ENCODE measurements at places on chromosomes 3 and 15.

DNA sequence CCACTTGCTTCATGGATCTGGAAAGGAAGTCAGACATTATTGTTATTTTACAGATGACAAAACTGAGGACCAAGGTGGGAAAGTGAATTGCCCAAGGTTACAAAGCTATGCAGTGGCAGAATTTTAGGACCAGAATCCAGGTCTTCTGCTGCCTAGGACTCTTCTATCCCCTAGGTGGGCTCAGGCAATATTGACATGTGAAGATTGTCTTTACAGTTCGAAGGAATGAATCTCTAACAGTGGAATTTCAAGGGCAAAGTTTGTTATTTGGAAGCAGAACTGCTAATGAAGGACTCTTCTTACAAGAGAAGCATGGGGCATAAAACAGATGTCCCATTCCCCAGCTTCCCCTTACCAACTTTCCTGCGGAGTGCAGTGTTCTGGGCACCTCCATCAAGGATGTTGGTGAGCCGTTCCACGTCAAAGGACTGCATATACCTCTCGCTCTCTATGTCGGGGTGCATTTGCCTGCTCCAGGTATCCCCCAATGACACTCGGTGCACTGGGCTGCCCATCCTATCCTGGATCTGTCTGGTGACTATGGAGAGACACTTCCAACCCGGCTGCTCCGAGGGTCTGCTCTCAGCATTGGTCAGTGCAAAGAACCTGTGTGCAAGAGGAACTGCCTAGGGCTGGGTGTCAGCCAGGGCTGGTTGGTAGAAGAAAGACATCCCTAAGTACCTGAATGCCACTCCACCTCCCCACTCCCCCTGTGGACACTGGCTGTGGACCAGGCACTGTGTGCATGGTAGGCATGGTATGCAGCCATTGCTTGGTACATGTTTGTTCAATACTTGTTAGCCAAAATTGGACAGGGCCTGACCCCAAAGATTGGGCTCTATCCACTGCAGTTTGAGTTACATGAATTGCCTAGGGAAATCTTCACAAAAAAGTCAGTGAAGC is 2.1 kb downstream of the ACOX2 start:
- no peak for DNase-seq

DNA sequence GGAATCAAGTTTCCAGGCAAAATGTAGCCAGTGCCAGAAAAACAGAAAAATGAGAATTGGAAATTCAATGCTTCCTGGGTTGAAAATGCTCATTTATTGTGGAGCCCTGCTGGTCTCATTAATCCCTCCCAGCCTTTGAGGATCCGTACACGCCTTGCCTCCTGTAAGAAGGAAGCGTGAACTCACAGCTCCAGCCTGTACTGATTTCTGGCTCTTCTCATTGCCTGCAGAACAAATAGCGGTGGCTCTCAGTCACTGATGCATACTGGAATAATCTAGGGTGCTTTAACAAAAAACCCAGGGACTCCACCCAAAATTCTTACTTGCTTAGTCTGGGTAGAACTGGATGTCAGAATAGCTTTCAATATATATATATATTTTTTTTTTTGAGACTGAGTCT is 29.3 kb upstream of the SLC24A5 start:
- no peak for DNase-seq

DNA sequence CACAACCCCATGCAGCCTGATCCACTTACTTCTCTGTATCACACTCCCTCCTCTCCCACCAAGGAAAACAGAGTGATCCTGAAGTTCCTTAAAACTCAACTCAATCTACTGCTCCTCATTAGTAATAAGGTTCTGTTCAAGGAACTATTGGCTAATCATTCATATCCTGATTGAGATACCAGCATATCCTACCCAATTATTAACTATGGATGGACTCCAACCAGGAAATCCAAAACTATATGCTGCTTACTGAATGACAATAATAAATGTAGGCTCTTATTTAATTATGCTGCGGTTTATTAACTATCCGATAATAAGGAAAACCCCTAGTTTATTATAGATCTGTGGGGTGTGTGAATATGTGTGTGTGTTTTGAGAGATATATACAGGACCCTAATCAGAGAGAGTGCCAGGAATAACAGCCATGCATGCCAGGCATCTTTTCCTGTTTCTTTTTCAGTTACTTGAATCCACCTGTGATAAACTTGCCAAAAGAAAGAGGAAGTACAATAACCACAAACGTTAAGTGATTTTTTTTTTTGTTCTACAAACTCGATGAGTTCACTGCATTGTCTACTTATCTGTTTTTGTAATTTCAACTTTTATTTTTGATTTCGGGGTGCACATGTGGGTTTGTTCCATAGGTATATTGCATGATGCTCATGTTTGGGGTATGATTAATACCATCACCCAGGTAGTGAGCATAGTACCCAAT is 1031.7 kb upstream of the CFAP20DC start:
- DNase-seq = no peak

DNA sequence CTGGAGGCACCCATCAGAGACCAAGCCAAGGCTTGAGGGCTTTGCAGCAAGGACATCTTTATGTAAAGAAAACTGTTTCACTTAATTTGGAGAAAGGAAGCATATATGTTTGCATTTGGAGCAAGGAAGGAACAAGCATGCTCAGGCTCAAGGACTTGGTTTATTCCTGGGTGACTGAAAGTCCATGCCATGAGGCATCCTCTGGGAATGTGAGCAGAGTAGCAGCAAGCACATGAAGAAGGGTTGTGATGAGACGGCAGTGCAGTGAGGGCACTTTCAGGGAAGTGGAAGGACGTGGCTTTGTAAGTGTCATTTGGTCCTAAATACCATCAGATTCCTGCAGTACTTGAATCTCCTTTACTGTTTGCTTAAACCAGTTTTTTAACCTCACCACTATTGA is 26.8 kb downstream of the POLG start:
- DNase-seq = no peak

GRCh38 chr3:169668957-169669741 is 5.6 kb upstream of the MECOM start:
- DNase-seq = peak; percentile 32

- no peak for DNase-seq
Observed at GRCh38 chr15:33742306-33742705, 226.0 kb upstream of the CHRM5 start.

DNA sequence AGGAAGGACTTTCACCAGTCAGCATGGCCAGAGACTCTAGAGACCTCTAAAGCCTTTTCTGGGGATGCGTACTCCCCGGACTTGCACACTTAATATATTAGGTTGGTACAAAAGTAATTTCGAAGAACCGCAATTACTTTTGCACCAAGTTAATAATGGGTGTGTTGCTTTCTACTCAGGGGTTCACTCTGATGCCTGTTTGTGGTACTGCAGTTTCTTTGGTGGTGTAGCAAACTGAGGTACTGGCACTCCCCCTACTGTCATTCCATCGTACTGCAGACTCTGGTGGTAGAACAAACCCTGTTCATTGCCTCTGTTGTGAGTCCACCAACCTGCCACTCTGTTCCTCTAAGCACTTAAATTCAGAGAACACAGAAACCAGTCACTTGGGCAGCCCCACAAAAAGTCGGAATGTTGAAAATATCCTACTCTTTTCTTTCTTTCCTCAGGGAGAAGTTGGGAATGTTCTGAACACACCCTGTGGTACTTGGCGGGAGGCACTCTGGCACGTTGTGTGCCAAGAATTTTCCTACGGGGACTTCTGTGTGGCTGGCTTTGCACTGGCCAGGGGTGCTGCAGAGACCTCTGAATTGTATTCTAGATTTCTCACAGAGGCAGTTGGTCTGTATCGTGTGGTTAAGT is 46.3 kb downstream of the GABRG3 start:
- no peak for DNase-seq

GRCh38 chr3:57803647-57804081 is 47.6 kb downstream of the SLMAP start:
- DNase-seq = peak; percentile 38
